ENCODE measurements at places on chromosomes 12 and 14. TPM values are rescaled to one million over a fixed set of nuclear protein-coding genes. Genes with fewer than 3 reads are reported as not detected.

- DNase-seq: no peak
These were observed 44.2 kb downstream of the ARID2 start for GRCh38 chr12:45773747-45774146.

DNA sequence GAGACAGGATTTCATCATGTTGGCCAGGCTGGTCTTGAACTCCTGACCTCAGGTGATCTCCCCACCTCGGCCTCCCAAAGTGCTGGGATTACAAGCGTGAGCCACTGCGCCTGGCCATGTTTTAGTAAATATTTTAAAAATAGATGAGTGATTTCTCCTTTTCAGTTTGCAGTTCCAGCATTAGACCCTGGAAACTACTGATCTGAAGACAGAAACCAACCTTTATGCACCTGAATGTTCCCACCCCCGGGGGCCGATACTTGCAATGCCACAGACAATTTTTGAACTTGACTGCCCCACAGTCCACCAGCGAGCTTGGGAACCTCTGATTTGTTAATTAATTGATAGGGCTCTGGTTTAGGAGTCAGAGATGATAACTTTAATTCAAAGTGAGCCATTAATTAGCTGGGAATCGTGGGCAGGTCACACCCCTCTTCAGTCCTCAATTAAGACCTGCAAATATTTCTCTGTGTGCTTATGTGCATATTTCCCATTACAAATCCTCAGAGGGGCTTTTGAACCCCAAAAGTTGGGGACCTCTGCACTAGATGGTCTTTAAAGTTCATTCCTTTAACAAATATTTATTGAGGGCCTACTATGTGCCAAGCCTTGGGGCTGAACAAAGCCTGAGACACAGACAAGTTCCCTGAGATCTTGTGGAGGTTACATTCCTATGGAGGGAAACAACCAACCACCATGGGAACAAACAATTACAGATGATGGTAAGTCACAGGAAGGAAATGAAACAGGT is 4.1 kb upstream of the TMEM120B start:
- no peak for DNase-seq

DNA sequence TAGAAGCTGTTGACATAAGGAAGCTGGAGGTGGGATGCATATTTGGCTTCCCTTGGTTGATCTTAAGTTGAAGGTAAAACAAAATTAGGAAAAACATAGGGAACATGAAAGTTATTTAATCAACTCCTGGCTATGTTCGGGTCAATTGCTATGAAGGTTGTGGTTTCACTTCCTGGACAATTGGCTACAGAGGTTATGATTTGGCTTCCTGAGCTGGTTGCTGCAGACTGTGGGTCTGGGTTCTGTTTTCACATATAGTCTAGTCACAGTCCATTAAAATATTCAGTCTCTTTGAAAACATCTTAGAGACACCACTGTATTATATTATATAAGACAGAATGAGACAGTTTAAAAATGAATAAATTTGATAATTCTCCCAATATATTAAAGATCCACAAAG is 895.2 kb upstream of the USP15 start:
- DNase-seq: no peak

DNA sequence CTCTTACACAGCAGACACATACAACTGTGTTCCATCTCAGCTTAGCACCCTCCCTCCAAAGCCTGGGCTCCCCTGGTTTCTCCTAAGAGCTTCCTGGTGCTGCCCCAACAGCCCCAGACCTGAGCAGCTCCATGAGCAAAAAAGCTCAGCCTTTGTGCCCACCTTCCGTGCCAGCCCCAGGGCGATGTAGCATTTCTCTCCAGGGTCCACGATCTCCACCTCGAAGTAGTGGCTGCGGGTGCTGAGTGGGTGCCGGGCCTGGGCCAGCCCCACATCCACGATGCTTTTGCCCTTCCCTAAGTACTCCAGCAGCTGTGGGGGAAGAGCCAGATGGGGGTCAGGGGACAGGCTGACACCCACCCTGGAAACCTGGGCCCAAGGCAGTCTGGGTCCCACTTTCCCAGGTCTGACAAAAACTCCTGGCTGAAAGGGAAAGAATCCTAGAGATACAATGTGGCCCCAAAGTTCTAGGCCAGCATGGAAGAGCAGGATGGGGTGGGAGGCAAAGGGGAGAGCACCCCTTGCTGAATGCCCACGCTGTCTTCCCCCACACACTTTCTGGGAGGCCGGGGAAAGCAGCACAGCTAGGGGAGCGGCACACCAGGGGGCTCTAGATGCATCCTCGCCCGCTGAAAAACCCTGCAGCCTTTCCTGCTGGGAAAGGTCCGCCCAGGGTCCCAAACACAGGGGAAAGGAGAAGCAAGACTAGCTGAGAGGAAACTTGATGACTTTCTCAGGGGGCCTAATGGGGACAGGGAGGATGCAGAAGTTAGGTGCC is 11.0 kb downstream of the SPRYD3 start:
- no peak for DNase-seq

DNA sequence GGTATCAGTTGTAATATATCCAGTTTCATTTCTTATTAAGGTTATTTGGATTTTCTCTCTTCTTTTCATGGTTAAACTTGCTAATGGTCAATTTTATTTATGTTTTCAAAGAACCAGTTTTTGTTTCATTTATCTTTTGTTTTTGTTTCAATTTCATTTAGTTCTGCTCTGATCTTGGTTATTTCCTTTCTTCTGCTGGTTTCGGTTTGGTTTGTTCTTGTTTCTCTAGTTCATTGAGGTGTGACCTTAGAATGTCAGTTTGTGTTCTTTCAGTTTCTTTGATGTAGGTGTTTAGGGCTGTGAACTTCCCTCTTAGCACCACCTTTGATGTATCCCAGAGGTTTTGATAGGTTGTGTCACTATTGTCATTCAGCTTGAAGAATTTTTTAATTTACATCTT is 145.6 kb upstream of the SLCO1B1 start:
- no peak for DNase-seq

DNA sequence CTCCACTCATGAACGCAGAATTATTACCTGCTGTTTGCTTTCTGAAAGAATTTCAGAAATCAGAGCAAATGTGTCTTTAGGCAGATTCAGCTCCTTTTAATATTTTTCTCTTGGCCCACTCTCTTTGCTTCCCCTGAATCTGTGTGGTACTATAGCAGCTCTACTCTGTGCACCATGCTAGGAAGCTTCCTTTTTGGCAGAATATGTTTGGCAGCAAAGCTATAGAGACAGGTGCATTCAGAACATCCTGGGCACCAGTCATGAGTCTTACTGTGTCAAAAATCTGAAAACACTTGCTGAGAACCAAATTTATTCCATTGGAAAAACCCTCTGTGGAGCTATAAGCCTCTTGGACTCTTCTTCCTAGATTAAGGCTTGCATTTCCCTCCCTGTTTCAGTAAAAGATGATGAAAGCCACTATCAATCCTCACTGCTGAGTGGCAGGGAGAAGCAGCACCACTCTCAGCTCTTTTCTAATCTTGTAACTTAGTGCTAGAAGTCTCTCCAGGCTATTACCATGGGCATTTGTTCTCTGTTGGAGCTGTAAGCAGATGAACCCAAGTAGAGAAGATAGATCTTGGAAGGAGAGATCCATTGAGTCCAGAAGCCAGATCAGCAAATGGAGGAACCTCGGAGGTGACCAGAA is 18.2 kb downstream of the CIPC start:
- DNase-seq: no peak

The PRR4 gene
- total RNA-seq: 0.76 TPM

The SCARB1 gene
- 9.2 TPM for total RNA-seq

Measured in esophagus squamous epithelium (tissue), 5 donors.